ENCODE measurements at places on chromosomes 5 and 9. TPM values are rescaled to one million over a fixed set of nuclear protein-coding genes. Genes with fewer than 3 reads are reported as not detected.

- DNase-seq = no peak
Measured at GRCh38 chr5:158611581-158611980, 488.1 kb downstream of the EBF1 start.

GRCh38 chr5:170330568-170331054, 33.0 kb upstream of the LCP2 start:
- no peak for DNase-seq

DNA sequence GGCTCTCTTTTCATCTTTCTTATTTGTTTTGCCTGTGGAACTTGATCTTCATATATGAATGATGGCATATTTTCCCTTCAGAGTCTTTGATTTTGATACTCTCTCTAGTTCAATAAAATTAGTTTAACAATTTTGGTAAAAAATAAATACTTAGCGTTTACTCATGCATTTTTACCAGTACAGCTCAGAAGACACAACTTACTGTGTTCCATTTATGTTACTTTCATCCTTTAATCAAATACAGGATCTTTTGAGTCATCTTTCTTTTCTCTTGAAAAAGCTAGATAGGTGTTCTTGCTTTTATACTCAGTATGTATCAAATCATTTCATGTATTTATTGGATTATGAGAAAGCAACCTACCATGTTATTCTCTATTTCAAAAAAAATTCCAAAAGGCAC, 47.1 kb upstream of the RICTOR start:
- no peak for DNase-seq

DNA sequence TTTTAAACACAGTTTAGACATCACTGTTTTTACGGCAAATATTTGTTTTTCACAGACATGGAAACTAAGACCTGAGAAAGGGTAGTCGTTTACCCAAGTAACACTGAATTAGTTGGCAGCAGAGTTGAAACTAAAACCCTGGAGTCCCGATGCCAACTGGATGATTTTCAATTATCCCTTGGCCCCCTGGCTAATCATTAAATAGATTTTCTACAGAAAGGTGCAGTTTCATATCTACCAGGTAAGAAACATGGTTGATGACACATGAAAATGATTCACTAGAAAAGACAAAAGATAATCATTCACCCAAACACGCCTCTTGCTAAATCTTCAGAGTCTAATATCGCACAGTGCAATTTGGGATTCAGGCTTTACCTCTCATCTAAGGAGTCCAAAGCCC, 136.9 kb downstream of the SEMA5A start:
- no peak for DNase-seq

DNA sequence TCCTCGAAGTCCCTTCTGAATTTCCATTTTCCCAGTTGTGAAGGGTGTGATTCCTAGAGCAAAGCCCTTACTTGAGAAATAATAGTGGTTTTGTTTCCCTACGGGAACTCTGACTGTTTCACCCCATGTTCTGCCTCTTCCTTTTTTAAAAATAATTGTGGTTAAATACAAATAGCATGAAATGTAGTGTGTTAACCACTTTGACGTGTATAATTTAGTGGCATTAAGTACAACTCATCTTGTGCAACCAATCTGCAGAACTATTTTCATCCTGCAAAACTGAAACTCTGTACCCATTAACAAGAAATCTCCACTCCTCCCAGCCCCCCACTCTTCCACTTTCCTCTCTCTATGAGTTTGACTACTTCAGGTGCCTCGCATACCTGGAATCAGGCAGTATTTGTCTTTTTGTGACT, 35.6 kb upstream of the HAND1 start:
- no peak for DNase-seq

DNA sequence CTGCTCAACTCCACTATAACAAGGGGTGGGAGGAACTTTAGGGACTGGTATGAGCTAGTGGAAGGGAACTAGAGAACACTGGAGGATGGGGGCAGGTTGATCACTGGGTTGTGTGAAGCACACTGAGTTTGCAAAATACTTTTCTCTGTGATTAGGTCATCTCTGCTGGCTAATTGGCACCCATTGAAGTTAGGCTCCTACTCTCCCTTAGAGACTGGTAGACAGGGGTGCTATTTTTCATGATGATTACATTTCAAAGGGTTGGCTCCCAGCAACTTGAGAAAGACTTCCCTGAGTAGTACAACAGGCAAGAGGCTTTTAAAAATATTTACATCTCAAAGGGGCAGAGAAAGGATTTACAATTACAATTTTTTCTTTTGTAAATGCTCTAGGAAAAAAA, 50.4 kb upstream of the MTAP start:
- DNase-seq = no peak

DNA sequence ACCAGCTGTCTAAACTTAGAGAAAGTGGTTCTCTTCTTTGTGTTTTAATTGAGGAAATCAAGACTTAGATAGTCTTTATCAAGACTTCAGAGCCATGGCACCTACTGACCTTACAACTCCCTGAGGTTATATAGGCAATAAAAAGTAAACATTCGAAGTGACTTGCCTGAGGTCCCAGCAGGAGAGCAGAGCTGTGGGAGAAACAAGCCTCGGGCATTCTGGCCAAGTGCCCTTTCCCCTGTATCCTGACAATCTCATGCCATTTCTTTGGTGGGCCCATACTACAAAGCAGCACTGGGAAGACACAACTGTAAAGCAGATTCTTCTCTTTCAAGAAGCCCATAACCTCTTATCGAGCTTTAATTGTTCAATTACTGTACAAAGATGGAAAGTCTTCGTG, 23.1 kb downstream of the FREM1 start:
- DNase-seq = no peak

DNA sequence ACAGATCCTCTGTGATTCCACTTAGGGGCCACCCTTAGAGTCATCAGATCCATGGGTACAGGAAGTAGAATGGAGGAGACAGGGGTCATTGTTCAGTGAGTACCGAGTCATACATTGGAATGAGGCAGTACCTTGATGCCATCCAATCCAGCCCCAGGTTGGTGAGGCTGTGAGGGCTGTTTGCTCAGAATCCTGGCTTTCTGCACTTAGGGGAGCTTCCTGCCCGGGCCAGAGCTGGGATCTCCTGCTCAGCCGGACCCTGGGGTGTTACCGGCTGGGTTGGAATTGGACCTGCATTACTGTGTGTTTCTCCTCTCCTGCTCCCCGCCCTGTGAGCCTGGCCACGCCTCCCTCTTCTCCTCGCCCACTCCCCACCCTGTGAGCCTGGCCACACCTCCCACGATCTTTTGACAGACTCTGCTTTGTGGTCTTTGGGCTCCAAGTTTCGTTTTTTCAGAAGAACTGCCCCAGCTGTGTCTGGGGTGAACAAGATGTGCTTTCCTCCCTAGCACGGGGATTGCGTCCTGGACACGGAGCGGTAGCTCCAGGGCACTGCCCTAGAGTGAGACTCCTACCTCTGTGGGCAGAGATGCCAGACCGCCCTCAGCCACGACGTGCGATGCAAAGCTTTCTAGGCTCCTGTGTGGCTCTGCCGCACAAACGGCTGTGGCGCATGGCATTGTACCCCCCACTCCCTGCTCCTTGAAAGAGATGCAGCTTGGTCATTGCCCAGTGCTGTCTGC, 15.4 kb downstream of the TRAF2 start:
- no peak for DNase-seq

GRCh38 chr5:76974785-76975184, 21.9 kb downstream of the CRHBP start:
- DNase-seq = no peak

Gene GPRIN1
- polyA plus RNA-seq = 2.3 TPM

Gene GRIN1
- not detected for polyA plus RNA-seq

Gene CHMP5
- 105 TPM for polyA plus RNA-seq
